ENCODE measurements at places on chromosomes 2 and 18.

- DNase-seq, result no peak
Observed at GRCh38 chr2:106536490-106536889, 49.3 kb downstream of the CD8B2 start.

DNA sequence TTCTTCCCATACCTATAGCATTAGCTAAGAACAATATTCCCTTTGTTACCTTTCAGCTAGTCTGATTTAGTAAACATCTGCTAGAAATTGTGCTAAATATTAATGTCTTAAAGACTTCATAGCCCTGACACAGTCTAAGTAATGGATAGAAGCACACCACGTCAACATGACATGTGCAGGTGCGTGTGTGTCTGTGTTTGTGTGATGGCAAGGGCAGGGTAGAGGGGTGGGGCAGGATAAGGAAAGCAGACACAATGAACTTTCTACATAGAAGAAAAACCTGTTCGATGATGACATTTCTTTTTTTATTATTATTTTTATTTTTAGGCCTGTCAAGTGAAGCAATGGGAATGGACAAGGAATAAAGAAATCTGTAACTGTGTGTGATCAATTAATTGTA is 223.3 kb downstream of the NOL4 start:
- no peak for DNase-seq

- no peak for DNase-seq
Observed at GRCh38 chr2:9656270-9656766, 25.5 kb upstream of the YWHAQ start.

DNA sequence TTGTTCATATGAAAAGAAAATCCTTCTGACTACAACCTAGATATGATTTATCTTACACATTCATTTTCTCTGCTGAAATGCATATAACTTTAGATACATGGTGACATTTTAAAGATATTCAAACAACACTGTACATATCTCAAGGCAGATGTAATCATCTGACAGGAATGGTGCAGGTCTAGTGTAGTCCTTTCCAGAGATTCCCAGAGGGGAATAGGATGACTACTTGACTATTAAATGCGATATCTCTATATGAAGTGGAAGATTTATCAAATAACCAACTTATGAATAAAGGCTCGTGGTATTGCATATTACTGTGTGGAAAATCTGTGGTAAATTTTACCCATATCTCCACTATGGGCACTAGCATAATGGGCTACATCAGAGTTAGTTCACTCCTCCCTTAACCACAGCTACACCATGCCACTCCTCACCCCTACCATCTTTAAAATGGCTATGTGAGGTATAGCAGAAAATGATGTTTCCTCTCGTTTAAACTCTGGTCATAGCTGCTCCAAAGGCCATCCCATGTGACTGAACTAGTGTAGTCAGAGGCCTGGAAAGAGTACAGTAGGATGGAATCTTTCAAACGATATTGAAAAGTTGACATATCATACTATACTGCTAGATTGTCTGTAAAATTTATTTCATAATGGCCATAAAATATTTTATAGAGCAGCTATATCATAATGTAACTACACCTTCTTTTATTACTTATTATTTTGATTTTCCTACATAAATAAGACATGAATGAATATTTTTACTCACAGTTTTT is 9.1 kb upstream of the ITPRID2 start:
- DNase-seq, result no peak

DNA sequence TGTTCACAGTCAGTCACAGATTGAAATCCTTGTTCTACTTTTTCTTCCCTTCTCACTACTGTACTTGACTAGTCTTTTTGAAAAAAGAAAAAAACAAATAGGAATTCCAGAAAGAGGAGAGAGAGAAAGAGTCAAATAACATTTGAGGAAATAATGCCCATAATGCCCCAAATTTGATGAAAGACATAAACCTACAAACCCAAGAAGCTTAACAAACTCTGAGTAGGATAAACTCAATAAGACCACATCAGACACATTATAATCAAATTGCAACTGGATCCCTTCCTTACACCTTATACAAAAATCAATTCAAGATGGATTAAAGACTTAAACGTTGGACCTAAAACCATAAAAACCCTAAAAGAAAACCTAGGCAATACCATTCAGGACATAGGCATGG is 30.9 kb downstream of the TMEM185B start:
- no peak for DNase-seq

DNA sequence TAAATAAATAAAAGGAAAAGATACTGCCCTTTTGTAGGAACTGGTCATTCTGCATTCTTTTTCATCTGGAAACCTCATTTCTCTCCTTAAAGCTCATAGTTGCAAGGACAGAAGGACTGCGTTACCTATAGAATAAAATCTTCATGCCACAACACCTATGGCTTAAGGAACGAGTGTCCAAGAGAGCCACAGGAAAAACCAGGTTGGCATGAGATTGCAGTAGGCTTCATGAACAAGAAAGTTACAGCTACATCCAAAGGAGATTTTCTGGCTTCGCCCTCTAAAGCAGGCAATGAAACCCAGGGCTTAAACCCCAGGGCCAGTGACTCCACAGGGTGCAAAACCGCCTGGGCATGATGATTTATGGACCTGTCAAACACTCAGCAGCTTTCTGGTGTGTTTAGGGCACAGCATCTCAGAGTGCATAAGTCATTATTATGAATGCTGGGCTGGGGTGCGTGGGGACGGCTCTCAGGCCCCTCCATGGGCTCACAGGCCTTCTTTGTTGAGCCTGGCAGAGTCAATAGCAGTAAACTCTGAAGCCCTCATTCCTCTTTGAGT is 30.7 kb upstream of the PIEZO2 start:
- DNase-seq, result no peak

DNA sequence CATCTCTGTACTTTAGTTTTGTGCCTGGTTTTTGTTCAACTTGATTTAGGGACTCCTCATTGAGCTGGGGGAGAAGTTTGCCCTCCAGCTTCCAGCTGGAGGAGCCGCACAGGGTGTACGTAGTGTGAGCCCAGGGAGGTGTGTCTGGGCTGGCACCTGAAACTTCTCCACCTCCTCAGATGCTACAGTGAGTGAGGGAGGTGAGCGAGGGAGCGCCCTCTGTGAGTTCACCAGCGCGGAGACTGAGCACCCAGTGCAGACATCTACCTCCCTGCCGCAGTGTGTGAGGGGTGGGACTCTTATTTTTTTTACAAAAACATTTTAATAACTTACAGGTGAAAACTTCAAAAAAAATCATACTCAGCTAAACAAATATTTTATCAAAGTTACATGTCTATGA is 204.2 kb upstream of the HS6ST1 start:
- no peak for DNase-seq

DNA sequence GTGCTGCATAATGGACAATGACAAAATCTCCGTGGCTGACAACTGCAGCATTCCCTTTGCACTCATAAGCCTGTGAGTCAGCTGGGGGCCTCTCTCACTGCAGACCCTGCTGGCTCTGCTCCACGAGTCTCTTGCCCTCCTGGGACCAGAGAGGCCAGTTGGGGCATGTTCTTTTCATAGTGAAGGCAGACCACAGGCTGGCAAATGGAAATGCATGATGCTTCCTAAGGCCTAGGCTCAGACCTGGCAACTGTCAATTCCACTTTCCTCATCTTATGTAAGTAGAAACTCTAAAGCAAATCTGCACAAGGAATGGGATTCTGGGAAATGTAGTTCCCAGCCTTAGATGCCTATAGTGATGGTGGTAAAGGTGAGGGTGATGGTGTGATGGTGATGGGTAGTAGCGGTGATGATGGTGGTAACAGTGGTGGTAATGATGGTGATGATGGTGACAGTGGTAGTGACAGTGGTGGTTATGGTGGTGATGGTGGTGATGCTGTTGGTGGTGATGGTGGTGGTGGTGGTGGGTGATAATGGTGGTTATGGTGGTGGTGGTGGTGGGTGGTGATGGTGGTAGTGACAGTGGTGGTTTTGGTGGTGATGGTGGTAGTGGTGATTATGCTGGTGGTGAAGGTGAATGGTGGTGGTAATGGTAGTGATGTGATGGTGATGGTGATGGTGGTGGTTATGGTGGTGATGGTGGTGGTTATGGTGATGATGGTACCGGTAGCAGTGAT is 185.8 kb upstream of the ARL4C start:
- DNase-seq, result no peak

GRCh38 chr2:20431772-20432171 is 15.1 kb upstream of the RHOB start:
- DNase-seq, result no peak
